Esophagus mucosa (tissue), 1 donor: ENCODE measurements at places on chromosomes 3 and 15. TPM values are rescaled to one million over a fixed set of nuclear protein-coding genes. Genes with fewer than 3 reads are reported as not detected.

DNA sequence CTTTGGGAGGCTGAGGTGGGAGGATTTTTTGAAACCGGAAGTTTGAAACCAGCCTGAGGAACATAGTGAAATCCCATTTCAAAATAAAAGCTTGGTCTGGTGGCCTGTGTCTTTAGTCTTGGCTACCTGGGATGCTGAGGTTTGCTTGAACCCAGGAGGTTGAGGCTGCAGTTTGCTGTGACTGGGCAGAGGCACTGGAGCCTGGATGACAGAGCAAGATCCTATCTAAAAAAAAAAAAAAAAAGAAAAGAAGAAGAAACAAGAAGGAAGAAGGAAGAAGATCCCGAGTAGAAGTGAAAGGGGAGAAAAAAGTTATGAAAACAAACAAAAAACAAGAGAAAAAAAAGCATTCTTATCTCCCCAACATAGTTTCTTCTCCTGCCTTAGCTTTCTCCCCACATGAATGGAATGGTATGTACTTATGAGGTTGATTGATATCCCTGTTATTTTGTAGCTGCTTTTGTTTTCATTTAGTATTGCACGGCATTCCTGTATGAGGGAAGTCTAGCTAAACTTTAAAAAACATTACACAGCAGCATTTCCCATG is 42.4 kb downstream of the TMEM40 start:
- ATAC-seq: no peak

GRCh38 chr15:57697588-57697987 is 8.9 kb upstream of the POLR2M start:
- ATAC-seq: no peak

DNA sequence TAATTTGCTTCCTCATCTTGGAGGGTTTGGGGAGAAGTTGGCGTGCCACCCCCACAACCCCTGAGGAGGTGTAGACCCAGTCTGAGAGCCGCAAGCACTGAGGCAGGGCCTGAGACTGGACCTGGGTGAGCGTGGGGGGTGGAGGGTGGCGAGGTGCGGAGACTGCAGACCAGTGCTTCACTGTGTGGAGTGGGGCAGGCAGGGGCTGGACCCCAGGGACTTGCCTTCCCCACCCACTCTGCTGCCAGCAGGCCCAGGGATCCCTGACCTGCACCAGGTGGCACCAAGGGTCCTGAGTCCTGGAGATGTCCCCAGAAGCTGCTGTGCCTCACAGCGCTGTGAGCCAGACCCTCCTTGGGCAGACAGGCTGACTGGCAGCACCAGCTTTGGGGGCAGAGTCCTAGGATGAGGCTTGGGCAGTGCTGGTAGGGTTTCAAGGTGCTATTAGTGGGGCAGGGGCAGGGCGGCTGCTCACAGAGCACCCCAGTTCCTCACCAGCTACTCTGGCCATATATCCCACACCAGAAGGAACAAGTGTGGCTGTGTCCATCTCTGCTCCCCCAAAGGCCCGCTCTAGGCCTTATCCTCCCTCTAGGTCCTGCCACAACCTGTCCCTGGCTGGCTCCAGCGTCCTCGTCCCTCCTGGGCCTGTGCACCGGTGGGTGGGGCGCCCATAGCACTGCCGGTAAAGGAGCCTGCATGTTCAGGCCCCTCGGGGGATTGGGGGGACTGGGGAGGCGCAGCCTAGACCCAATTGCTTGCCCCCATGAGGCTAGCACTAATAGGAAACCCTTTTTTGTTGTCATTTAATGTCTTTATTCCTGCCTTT is 11.8 kb downstream of the ZBTB47 start:
- ATAC-seq: no peak

DNA sequence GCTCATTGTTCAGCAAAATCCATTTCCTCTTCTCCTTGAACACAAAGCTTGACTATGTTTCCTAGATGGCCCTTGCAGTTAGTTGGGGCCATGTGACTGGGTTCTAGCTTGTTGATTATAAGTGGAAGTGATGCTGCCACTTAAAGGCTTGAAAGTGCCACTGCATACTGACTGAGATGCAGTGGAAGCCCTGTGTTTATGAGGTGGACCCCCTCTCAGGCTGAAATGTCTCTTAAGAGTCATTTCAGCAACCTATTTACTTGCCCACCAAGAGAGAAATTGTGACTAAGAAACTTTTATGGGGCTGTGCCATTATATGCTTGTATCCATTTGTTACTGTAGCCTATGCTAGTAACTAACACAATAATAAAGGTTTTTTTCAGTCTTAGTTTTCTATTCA is 8.4 kb upstream of the ANP32A start:
- ATAC-seq: peak; percentile 61

- ATAC-seq: peak; percentile 70
These were observed 475.4 kb downstream of the AGBL1 start for GRCh38 chr15:86555098-86555497.

- ATAC-seq: no peak
These were observed 59.2 kb downstream of the UACA start for GRCh38 chr15:70704166-70704565.

DNA sequence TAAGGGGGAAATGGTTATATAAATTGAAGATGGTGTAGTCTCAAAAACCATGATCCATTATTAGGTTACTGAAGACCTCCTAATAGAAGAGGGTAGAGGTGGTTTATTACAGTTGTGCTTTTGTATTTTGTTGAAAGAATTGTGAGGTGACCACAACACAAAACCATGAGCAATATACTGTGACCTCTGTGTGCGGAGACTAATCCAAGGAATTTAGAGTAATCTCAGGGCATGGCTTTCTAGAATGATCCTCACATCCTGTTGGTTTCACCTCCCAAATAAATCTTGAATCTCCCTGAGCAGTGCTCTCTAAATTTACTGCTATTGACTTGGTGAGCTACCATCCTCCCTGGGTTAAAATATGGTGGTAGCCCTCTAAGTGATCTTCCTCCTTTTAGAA is 52.3 kb downstream of the PTPRG start:
- ATAC-seq: no peak

DNA sequence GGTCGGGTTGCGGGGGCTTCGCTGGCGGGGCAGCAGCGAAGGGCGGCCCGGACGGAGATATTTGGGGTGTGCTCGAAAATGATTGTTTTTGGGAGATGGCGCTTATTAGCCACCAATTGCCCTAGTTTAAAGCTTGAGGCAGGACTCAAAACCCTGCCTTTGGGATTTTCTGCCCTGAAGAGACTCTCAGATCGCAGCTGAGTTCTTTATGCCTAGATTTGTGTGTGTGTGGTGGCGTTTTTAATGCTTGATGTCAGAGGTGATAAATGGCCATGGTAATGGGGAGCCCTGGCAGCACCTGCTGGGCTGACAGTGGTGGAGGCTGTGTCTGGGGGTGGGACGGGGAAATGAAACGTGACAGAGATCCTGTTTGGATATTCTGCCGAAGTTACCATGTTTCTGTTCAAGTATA is 604 bp downstream of the KCTD6 start:
- no peak for ATAC-seq

- no peak for ATAC-seq
These were observed 4.6 kb downstream of the TMEM108 start for GRCh38 chr3:133042778-133043177.

DNA sequence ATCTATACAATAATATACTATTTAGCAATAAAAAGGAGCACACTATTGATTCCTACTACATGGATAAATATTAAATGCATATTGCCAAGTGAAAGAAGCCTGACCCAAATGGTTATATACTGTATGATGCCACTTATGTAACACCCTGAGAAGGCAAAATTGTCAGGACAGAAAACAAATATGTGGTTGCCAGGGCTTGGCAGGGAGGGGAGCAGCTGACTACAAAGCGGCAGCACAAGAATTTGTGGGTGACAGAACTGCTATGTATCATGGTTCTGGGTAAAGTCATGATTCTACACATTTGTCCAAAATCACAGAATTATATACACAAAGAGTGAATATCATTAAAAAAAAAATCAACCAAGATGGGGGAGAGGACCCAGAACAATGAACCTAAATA is 22.5 kb downstream of the TBC1D2B start:
- ATAC-seq: no peak

GRCh38 chr3:98099848-98100247 is 12.9 kb downstream of the OR5AC2 start:
- ATAC-seq: no peak

DNA sequence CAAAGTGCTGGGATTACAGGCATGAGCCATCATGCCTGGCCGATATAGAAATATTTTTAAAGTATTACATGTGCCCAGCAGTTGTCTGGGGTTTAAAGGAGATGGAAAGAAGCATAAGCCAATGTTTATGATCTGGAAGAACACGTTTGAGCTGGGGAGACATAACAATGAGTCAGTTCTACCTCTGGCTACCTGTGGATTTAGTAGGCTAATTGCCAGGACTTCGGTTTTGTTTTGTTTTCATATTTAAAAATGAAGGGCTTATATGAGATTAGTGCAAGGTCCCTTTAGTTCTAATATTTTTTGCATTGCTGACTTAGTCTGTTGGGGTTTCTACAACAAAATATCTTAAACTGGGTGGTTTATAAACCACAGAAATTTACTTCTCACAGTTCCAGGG is 22.9 kb upstream of the TNFSF10 start:
- peak; percentile 94 for ATAC-seq

DNA sequence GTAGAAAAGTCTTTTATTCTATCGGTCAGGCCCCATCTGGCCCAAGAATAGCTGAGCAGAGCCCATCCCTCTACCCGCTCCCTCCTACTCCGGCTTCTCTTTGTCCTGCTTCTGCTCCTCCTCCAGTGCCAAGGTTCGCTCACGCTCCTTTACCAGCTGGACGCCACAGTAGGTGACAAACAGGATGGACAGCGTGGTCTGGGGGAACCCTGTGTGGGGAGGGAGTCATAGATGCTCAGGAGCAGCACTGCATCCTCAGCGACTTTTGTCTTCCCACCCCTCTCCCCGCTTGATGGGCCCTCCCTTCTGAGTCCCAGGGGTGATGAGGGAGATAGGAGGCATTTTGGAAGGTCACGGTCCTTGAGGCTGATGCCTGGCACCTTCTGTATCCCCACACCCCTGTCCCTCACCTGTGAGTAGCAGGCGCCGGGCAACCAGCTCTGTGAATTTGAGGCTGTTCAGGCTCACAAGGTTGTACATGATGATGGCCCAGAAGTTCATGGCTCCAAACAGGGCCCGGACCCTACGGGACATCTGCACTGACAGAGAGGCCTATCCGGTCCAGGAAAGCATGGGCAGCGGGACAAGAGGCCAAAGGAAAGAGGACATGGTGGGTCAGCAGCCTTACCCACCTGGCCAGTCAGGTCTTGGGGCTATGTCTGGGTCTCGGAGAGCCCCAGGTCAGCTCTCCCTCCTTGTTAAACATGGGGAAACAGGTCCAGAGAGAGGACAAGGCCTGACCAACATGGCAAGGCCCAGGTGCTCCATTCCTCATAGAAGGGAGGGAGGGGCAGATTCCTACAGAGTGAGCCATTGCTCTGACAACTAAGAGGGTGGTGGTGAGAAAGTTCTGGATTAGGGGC is 7.6 kb downstream of the KLHL40 start:
- no peak for ATAC-seq

- ATAC-seq: no peak
These were observed 202.1 kb downstream of the GREM1 start for GRCh38 chr15:32919749-32920414.

- no peak for ATAC-seq
These were observed 5.4 kb downstream of the ANPEP start for GRCh38 chr15:89809093-89809786.

GRCh38 chr3:147397875-147398812 is 8.2 kb downstream of the ZIC4 start:
- no peak for ATAC-seq

- no peak for ATAC-seq
These were observed 560.5 kb downstream of the NR2F2 start for GRCh38 chr15:96891046-96891445.

DNA sequence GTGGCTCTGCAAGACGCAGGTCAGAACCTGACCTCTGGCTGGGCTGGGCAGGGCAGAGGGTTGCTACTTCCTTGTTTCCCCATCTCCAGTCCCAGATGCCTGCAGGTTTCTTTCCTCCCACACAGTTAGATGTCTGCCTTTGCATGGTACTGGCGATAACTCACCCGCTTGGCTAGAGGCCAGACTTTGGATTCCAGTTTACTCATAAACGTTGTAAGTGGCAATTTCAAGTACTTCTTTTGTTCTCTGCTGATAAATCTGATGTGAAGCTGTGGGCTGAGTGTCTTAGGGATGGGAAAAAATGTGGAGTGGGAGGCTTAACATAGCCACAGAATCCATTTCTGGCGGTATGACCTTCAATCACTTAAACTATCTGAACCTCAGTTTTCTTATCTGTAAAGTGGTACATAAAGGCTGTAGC is 194.2 kb downstream of the EBLN2 start:
- ATAC-seq: peak; percentile 84

DNA sequence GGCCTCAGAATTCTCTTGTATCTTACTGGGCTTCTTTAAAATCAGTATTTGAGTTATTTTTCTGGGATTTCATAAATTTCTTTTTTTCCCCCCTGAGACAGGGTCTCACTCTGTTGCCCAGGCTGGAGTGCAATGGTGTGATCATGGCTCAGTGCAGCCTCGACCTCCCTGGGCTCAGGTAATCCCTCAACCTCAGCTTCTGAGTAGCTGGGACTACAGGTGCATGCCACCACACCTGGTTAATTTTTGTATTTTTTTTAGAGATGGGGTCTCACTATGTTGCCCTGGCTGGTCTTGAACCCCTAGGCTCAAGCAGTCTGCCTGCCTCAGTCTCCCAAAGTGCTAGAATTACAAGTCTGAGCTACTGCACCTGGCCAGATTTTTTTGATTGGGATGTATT is 43.5 kb downstream of the NCK1 start:
- ATAC-seq: no peak

DNA sequence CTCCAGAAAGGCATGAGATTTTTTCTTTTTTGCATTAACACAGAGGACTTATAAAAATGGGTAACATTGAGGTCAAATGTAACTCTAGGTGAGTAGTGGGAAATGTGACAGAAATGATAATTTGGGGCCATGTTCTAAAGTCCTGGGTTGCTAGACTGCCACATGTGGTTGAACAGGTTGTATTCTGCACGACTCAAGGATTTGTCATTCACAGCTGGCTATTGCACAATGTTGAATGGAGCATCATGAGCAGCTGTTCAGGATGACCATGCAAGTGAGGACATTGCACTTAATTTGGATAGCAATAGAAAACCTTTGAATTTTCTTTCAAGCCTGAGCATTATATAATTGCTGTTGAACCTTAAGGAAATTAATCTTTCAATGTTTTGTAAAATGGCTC is 396.6 kb downstream of the NAALADL2 start:
- ATAC-seq: peak; percentile 79

DNA sequence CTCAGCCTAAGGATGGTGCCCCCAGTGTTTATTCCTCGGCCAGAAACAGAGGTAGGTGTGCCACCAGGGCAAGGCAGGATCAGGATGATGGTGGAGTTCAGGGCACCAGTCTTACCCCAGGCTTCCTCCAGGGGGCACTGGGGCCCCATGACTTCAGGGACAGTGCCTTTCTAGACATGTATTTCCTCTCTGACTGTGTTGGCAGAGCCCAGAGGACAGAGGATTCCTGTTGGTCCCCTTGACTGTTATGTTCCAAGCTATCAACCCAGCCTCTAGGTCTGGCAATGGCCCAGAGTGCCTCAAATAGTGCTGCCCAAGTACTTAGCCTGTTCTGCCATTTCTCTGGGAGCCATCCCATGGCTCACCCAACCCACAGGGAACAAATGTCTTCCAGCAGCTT is 2.8 kb downstream of the HEMK1 start:
- peak; percentile 63 for ATAC-seq

Gene NAALADL2
- 2.4 TPM for total RNA-seq

Gene PRR20G
- not detected for total RNA-seq

Gene BNC1
- total RNA-seq: 39.6 TPM

Gene CLEC3B
- total RNA-seq: 3.1 TPM

Gene GPR156
- total RNA-seq: 0.08 TPM

Gene SCG5
- 0.80 TPM for total RNA-seq

Gene ADGRG7
- total RNA-seq: not detected
